Stimulated activated CD4-positive, alpha-beta T cell treated with anti-CD3 and anti-CD28 coated beads, TNF-alpha, amount 100 ng/mL, for 1 hour (primary cell): ENCODE measurements at places on chromosomes 12 and 14.

GRCh38 chr12:42759622-42760273, 170.2 kb upstream of the PRICKLE1 start:
- DNase-seq, result no peak

GRCh38 chr12:7439579-7440505, 4.1 kb downstream of the CD163L1 start:
- DNase-seq, result no peak

GRCh38 chr12:88142610-88142991, 494 bp downstream of the TMTC3 start:
- no peak for DNase-seq

GRCh38 chr12:108570743-108571608, 8.6 kb downstream of the ISCU start:
- DNase-seq, result no peak

DNA sequence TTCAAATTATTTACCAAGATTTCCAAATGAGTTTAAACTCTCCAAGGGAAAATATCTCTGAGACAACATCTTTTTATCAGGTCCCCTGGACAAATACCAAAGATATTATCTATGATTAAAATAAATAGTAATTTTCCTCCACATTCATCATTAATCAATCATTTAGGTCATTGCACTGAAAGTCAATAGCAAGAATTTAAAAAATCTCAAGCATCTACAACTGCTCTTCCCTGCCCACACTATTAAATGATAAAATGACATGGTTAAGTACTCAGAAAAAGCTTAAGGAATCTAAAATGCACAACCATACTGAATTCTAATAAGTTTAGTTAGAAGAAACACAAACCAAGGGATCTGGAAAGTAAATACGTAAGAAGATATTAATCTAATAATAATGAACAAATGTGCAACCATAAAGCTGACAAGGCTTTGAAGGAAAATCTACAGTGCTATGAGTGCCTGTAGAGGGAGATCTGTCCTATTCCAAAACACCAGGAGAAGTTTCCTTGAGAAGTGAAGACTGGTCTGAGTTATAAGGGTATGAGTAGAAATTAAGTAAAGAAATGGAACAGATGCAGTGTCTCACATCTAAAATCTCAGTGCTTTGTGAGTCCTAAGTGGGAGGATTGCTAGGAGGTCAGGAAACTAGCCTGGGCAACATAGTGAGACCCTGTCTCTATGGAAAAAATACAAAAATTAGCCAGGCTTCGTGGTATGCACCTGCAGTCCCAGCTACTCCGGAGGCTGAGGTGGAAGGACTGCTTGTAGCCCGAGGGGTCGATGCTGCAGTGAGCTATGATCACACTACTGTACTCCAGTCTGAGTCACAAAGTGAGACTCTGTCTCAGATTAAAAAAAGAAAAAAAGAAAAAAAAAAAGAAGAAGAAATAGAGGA, 19.2 kb downstream of the INTS13 start:
- no peak for DNase-seq

- DNase-seq, result no peak
Measured at GRCh38 chr12:50518090-50518489, 13.3 kb downstream of the DIP2B start.

GRCh38 chr14:71589609-71590008, 342.6 kb upstream of the RGS6 start:
- no peak for DNase-seq

DNA sequence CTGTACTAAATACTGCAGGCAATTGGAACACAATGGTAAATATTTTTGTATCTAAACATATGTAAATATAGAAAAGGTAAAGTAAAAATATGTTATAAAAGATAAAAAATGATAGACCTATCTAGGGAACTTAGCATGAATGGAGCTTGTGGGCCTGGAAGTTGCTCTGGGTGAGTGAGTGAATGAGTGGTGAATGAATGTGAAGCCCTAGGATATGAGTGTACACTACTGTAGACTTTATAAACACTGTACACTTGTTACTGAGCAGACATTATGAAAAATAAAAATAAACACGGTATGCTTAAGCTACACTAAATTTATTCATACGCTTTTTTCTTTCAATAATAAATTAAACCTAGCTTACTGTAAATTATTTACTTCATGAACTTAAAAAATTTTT, 7.8 kb downstream of the FNTB start:
- DNase-seq, result no peak

GRCh38 chr14:101224356-101225156, 321.0 kb upstream of the RTL1 start:
- no peak for DNase-seq

- no peak for DNase-seq
Measured at GRCh38 chr12:88889326-88890110, 309.2 kb upstream of the KITLG start.

- DNase-seq, result no peak
Measured at GRCh38 chr12:64008596-64008995, 164.1 kb downstream of the SRGAP1 start.

GRCh38 chr14:23355871-23356435, 3.3 kb upstream of the SLC22A17 start:
- no peak for DNase-seq

GRCh38 chr14:69845787-69846186, 33.4 kb upstream of the SMOC1 start:
- DNase-seq, result no peak

DNA sequence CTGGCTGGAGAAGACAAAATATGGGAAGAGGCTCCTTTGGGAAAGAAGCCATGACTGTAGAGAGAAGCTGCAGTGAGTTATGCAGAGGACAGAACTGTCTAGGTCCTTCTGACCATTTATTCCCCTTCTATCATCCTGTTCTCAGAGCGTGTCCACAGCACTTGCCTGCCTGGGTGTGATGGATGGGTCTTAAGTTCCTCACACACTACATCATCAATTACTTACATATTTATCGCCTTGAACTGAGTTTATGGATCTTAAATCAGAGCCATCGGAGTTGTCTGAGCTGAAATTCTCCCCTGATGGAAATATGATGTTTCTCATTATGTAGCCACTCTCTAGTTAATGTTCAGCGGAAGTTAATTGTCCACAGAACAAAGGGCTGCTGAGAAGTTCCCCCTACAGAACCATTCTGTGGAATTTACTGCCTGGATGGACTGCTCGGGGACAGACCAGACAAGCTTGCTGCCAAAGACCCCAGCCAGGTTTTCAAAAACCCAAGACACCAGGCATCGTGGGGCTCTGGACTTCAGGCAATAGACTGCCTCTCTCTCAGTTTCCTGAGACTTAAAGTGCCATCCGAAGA, 232.5 kb upstream of the NOS1 start:
- no peak for DNase-seq

- DNase-seq, result no peak
Measured at GRCh38 chr12:111584959-111585358, 14.2 kb downstream of the ATXN2 start.

- DNase-seq, result no peak
Measured at GRCh38 chr14:34398024-34398423, 64.0 kb downstream of the SPTSSA start.
